ENCODE measurements at places on chromosomes 2 and 18. TPM values are rescaled to one million over a fixed set of nuclear protein-coding genes. Genes with fewer than 3 reads are reported as not detected.

TRABD2A gene
- 5.3 TPM for total RNA-seq

AQP4 gene
- not detected for total RNA-seq

DYSF gene
- total RNA-seq, result 1.2 TPM

POTEC gene
- not detected for total RNA-seq

CRYGC gene
- not detected for total RNA-seq

GPBAR1 gene
- total RNA-seq, result not detected

G6PC2 gene
- not detected for total RNA-seq

CLEC4F gene
- total RNA-seq, result not detected

LOXL3 gene
- 93.6 TPM for total RNA-seq

XPO1 gene
- total RNA-seq, result 297 TPM

IL1F10 gene
- total RNA-seq, result not detected

CCDC74A gene
- total RNA-seq, result 41.9 TPM

CXCR2 gene
- total RNA-seq, result not detected

RNF125 gene
- total RNA-seq, result 1.6 TPM

PRKAG3 gene
- not detected for total RNA-seq

SCN7A gene
- total RNA-seq, result not detected

RTTN gene
- 17.7 TPM for total RNA-seq

PSMA8 gene
- total RNA-seq, result not detected

TYMS gene
- 54.4 TPM for total RNA-seq

DHRS9 gene
- total RNA-seq, result not detected

ITPRIPL1 gene
- 14.5 TPM for total RNA-seq

PXDN gene
- 272 TPM for total RNA-seq

ABCG8 gene
- total RNA-seq, result not detected

CCNYL1 gene
- total RNA-seq, result 10.7 TPM

SP110 gene
- 13.5 TPM for total RNA-seq

LAPTM4A gene
- 218 TPM for total RNA-seq

TEX44 gene
- not detected for total RNA-seq

All from RPMI7951 (cell line).